ENCODE measurements at places on chromosomes 6 and 20.

DNA sequence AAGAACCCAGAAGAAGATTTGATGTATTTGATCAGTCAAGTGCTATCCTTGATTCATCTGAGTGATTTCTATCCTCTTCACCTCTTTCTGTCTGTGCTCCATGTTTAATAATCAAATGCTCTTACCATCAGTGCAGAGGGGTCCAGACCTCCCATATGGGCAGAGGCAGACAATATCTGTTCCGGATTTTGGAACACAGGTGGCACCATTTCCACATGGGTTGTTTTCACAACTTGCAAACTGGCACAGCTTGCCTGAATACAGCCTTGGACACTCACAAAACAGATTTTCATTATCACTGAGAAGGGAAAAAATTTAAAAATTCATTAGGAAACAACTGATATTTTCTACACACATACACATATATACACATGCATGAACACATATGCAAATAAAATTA lies 228.5 kb downstream of the PHF3 start:
- no peak for DNase-seq

- DNase-seq, result no peak
Measured at GRCh38 chr6:104642871-104643270, 216.8 kb downstream of the HACE1 start.

GRCh38 chr20:37352608-37352980 lies 6.7 kb downstream of the SRC start:
- no peak for DNase-seq

DNA sequence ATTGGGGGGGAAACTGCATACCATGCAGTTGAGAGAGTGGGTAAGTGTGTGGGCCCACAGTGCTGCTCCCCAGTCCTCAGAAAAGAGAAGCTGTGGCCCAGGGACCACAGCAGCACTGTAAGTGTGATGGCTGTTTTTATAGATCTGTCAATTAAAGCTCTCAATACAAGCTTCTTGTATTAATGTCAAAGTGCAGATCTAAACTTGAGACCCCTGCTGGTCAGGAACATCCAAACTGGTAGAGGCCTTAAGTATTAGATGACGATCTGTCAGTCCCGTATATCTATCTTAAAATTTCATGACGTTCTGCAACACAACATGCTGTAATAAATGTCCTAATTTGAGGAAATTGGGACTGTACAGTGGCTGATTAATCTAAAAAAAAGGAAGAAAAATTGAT lies 74.8 kb downstream of the TULP4 start:
- no peak for DNase-seq

DNA sequence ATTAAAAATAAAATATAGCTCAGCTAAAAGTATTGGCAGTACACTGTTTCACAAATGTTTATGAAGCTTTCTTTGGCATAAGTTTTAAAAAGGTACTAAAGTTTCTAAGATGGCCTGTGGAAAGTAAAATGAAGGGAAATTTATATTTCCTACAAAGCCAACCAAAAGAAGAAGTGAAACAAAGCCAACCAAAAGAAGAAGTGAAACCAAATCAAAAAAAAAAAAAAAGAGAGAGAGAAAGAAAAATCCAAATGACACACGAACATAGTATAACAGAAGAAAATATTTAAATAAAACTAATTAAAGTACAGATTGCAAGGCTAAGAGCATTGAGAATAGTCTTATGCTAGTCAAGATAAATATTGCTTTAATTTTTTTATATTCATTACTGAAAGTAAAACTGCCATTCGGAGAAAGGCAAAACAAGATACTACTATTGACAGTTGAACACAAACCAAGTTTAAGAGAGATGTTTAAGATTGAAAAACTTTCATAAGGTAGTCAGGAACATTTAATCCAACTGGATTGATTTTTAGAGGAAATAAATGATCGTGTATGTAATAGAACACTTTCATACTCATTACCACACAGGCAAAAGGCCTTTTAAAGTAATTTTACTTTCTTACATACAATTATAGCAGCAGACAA lies 12.8 kb upstream of the KHDRBS2 start:
- no peak for DNase-seq

GRCh38 chr6:68572525-68572924 lies 62.6 kb upstream of the ADGRB3 start:
- DNase-seq, result peak; percentile 18

- no peak for DNase-seq
Measured at GRCh38 chr6:138601128-138601527, 101.8 kb upstream of the NHSL1 start.

- DNase-seq, result no peak
Measured at GRCh38 chr20:49236301-49236700, 17.1 kb downstream of the DDX27 start.

- peak; percentile 80 for DNase-seq
Measured at GRCh38 chr6:135935941-135936601, 84.6 kb downstream of the PDE7B start.

- DNase-seq, result peak; percentile 45
Measured at GRCh38 chr20:16821211-16822089, 73.3 kb downstream of the OTOR start.

DNA sequence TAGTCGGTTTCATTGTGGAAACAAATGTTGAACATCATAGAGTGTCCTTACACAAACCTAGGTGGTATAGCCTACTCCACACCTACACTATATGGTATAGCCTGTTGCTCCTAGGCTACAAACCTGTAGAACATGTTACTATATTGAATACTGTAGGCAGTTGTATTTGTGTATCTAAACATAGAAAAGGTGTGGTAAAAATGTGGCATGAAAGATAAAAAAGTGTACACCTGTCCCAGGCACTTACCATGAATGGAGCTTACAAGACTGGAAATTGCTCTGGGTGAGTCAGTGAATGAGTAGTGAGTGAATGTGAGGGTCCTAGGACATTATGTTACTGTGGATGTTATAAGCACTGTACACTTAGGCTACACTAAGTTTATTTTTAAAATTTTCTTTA lies 103.0 kb downstream of the ZFAND3 start:
- DNase-seq, result no peak

DNA sequence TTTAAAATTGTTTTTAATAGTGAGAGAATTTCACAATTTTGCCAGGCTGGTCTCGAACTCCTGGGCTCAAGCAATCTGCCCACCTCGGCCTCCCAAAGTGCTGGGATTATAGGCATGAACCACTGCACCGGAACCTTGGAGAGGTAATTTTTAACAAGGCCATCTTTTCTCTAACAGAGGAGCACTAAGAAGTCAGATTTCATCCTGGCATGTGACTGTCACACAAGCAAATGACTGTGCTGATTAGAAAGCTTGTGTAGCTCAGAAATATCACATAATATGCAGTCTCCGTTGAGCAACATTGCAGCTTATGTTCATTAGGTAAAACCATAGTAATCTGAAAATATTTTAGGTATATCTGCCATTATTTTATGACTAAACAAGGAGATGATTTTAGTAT lies 156.0 kb downstream of the CCDC170 start:
- no peak for DNase-seq

DNA sequence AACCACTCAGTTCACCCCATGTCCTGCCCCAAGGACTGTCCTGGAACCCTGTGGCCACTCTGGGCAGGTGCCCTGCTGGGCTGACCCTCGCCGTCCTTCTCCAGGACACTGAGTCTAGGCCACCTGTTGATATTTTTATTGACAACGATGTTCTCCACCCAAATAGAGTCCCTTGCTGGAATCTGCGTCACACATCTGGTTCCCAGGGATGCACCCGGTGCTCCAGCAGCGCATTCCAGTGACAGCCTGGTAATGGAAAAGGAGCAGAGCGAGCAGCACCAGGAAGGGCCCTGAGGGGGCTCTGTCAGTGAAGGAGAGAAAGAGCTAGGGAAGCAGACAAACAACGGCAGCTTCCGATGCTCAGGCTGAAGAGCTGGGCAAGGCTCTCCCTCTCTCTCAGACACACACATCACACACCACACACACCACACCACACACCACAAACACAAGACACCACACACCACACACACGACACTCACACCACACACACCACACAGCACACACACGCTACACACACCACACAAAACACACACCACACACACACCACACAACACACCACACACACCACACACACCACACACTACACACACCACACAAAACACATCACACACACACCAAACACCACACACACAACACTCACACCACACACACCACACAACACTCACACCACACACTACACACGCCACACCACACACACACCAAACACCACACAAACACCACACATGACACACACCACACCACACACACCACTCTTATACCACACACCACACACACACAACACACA lies 117.9 kb upstream of the THBS2 start:
- peak; percentile 28 for DNase-seq

DNA sequence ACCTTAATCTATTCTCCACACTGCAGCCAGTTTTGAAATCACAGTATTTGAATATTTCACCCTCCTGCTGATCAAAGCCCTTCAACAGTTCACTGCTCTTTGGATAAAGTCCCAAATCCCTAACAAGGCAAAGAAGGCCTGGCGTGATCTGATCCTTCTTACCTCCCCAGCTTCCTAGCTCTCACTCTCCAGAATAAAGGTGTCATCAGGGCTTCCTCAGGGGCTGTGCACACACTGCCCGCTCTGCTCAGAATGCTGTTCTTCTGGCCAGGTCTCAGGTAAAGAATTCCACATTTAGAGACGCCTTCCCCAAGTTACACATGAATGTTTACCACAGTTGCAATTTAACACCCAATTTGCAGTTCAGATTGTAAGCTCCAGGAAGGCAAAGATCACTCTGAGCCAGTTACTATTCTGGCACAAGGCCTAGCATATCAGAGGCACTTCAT lies 58.9 kb upstream of the MCM9 start:
- no peak for DNase-seq

GRCh38 chr6:140138311-140139010 lies 764.0 kb upstream of the CITED2 start:
- DNase-seq, result no peak

DNA sequence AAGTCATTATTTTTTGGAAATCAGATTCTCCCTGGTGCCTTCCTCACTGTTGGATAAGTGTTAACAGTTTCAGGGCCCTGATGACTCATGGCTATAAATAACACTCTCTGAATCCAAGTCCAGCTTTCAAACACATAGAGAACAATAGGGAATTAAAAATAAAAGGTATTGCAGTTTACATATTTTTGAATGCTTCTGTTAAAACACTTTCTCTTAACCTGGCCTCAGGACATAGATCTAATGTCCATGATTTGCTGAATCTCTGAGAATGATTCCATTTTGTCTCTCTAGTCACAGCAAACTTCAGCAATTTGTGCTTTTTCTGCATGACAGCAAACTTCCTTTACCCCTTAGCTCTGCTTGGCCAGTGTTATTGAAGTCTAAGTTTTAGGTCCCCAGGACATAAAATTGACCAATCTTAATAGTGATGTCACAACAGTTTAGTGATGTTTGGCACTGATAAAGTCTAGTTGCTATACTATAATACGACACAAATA lies 1192.4 kb upstream of the CITED2 start:
- DNase-seq, result no peak

- no peak for DNase-seq
Measured at GRCh38 chr20:36002855-36003254, 34.5 kb downstream of the CNBD2 start.

- no peak for DNase-seq
Measured at GRCh38 chr6:144007478-144008119, 460 bp downstream of the PLAGL1 start.

DNA sequence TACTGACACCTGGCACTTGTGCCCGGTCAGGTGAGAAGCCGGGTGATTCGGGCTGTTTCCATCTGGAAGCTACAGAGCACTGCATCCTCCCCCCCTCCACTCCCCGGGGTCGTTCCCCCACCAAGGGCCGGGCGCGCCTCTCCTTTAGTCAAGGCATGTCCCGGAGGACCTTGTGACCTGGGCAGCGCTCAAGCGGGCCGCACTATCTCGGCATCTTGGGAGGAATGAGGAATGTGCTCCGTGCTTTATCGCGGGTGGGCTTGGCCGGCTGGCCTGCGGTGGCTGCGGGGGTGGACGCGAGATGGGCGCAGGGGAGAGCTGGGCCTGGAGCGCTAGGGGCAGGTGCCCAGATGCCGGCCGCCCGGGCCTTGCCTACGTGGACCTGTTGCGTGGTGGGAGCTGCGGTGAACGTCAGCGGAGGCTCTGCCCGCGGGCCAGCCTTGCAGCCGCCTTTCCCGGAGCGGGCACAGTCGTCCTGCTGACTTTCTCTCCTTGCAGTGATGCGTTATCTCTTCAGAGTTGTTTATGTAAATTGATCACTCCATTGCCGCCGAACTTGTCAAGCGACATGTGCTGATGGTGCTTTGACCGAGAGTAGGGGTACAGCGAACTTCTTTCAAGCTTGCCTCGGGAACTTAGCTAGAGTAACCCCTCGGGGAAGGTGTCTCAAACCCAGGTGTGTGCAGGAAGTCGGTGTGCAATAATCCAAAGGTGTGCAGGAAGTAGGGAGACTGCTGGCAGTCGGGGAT lies 1.1 kb downstream of the LRRC1 start:
- DNase-seq, result no peak

- DNase-seq, result no peak
Measured at GRCh38 chr6:5776706-5777390, 229.9 kb downstream of the NRN1 start.

DNA sequence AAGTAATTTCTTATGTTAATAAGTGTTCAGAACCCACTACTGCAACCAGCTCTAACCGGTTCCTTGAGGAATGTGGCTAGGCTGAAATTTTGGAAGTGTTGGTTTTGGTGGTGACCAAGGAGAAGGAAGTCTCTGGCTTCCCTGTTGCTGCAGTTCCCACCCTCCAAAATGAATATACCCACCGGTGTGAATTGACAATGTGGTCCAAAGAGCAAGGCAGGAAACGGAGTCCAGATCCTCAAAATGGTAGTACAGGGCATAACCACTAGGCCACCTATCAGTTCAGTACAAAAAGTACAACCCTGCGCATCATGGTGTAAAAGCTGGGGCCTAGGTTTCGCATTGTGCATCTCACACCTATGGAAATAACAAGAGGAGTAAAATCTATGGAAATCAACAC lies 2.8 kb downstream of the ADNP start:
- no peak for DNase-seq

DNA sequence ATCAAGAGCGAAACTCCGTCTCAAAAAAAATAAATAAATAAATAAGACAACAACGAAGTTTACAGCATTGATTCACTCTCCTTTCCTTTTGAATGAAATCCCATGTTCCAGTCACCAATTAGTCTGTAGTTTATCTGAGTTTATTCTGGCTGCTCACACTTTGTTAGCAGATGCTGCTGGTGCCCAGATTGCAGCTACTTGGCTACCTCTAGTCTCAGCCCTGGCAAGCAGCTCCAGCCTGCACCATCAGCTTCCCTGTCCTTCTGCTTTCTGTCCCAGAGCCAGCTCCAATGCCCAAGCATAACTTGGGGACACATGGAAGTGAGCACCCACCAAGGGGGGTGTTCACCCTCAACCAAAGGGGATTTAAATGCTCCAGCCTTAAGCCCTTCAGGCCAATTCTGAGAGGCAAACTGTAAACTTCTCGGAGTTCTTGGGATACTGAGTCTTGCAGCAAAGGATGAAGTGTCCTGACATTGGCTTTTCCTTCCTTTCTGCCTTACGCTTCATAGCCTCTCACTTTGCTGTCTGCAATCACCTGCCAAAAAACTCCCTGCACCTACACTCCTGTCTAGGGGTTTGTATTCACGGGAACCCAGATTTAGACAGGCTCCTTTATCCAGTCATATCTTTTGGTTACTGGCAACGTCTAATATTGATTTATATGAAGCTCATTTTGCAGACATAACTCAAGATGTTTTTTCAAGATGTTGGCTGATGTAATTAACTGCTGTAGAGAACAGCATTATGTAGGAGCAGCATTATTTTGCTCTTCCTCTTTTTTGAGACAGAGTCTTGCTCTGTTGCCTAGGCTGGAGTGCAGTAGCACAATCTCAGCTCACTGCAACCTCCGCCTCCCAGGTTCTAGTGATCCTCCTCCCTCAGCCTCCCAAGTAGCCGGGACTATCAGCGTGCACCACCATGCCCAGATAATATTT lies 9.8 kb upstream of the TASP1 start:
- no peak for DNase-seq

- DNase-seq, result no peak
Measured at GRCh38 chr6:64415926-64416325, 780.3 kb downstream of the PHF3 start.
